ENCODE measurements at places on chromosomes 13 and 19.

DNA sequence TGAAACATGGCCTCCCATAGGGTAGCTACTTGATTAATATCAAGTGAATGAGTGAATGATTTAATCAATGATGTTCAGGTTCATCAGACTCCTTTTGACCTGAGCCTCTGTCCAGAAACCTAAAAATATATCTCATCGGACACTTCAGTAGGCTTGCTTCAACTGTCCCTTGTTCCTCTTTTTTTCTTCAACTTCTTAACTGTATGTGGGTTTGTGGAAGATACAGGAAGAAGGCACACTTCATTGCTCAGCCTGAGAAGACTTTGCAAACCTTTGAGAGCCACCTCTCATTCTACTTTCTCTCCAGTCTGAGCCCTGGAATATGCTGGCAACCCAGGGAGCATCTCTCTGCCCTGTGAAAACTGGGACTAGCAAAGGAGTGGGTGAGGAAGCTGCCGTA lies 557.0 kb downstream of the FGF9 start:
- DNase-seq = no peak

- DNase-seq = no peak
Measured at GRCh38 chr13:112952759-112953551, 16.1 kb upstream of the MCF2L start.

DNA sequence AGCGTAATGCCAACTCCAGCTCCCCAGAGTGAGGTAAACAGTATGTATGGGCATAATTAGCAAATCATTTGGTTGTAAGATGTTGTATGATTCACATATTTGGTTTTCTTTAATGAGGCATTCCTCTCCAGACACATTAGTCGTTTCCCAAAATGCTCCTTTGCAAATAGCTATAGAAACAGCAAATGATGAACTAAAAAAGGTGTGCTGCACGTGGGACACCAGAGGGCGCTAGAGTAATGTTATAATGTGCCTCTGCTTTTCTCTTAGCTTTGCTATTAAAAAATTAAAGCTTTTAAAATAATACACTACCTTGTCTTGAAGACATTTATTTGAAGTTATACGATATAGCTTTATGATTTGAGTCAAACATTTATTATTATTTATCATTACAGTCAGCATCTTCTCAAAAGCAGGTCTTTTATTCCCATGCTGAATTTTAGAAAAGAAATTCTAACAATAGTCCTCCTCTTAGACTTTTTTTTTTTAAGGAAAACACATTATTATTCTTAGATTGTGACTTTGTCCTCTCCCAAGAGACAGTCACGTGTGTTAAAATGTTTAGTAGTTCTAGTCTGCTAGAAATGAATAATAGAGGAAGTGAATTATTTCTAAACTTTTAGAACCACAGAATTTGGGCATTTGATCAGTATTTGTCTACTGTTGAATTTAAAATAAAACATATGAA lies 121.6 kb upstream of the FRY start:
- DNase-seq = peak; percentile 57

- no peak for DNase-seq
Measured at GRCh38 chr13:47623862-47624261, 377.2 kb downstream of the SUCLA2 start.

- no peak for DNase-seq
Measured at GRCh38 chr19:3167533-3168272, 10.9 kb upstream of the S1PR4 start.

DNA sequence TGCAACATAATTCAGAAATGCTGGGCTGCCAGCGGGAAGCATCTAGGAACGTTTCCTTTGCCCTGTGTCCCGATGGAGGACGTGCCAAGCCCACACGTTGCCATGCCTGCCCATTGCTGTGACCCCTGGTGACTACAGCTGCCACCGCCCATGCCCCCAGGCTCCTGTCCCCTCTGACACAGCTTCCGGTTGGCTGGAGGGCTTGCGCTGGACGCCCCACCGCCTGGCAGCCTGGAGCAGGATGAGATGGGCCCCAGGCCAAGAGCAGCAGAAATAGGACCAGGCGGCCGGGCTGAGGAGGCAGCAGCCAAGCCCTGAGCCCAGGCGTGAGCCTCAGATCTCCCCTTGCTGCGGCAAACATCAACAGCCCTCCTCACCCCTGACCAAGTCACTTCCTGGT lies 125.9 kb downstream of the COL4A2 start:
- DNase-seq = no peak

GRCh38 chr13:22086597-22087330 lies 415.9 kb downstream of the FGF9 start:
- DNase-seq = no peak

- DNase-seq = peak; percentile 95
Measured at GRCh38 chr19:46860125-46860845, 512 bp upstream of the ARHGAP35 start.

GRCh38 chr13:66305961-66306617 lies 924.0 kb downstream of the PCDH9 start:
- DNase-seq = no peak

All from CD4-positive, alpha-beta T cell treated with Interleukin-6 at 100 ng/mL for 8 hours (primary cell).